CD4-positive, alpha-beta memory T cell (primary cell): ENCODE measurements at places on chromosomes 2 and 18.
A peak's percentile ranks its signal among the peaks of the same experiment; 100 is the strongest.

- peak; percentile 69 for DNase-seq
Observed at GRCh38 chr2:68426848-68427579, 40.1 kb downstream of the FBXO48 start.

GRCh38 chr2:219907011-219907365, 279.6 kb downstream of the SLC4A3 start:
- no peak for DNase-seq

DNA sequence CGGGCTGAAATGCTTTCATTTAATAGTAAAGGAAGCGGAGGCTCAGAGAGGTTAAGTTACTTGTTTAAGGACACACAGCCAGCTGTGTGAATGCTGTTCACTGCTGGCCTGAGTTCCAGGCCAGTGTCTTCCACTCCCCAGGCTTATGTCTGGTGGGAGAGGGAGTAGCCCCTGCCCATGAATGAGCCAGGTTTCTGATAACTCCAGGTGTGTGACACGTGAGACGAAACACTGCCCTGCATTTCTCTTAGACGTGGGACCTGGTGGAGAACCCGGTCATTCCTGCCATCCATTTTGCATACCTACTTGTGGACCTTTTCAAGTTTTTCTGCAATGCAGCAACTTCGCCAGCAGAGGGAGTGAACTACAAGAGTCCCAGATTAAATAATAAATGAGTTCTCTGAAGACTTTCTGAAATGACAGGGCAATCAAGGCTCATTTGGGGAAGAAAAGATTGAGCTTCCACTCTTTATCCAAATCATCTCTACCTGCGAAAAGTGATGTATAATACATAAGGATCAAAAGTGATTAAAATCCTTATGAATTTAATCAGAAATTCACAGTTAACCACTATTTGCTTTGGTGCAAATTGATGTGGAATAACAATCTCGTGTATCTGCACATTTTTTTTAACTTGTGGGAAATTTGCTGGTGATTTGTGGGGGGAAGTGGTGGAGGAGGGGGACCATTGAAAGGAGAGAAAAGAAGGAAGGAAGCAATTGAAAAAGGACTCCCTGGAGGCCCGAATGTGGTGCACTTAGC, 79.4 kb upstream of the ASB18 start:
- DNase-seq, result peak; percentile 57

DNA sequence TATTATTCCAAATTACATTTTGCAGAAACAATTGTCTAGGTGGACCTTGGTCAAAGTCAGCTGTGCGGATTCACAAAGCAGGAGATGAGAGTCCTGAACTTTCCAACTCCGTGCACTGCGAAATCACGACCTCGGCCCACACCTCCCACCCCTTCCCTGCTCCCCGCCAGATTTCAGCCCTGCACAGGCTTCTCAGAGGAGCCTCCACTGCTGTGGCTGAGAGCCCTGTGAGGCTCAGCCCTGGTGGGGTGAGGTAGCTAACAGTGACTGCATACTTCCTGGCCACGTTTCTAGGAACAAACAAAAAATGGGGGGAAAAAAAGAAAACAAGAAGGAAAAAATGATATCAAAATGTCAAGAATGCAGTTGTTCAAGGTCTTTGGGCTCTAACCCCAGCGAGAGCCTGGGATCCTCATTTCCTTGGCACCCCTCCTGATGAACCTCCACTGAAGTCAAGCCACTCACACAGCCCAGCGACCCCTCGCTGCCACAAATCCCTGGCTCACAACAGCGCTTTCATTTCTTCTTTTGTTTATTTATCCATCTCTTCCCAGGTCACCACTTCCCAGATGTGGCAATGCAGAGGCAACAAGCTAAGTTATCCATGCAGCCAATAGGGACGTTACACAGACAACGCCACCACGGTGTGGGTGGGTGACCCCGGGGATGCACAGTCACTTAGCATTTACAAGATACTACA, 729.7 kb upstream of the ID2 start:
- no peak for DNase-seq

- DNase-seq, result no peak
Observed at GRCh38 chr2:3664925-3665324, 6.9 kb downstream of the ALLC start.

- no peak for DNase-seq
Observed at GRCh38 chr2:138267902-138268254, 233.7 kb upstream of the SPOPL start.

DNA sequence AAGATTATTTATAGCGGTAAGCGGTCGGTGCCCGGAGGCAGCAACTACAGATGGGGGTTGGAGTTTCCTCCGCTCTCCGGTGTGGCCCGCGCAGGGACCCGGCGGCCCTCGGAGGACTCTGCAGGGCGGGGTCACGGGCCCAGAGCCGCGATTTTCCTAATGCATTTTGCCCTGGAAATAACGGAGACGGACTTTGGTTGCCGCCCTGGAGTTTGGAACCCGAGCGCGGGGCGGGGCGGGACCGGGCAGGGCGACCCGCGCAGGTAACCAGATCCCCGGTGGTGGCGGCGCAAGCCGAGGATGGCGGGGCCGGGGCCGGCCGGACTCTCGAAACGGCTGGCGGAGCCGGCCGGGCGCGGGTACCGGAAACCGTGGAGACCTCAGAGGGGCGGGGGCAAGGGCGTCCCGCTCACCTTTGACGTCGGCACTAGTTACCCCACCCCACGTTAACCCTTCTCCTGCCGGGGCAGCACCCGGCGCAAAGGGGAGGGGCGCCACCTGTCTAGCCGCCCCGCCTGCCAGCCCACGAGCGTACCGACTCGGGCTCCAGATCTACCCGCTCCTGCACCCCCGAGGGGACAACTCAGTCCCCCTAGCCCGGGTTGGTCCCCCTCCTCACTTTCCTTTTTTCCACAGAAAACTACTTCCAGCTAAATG, 2.9 kb downstream of the CYP26B1 start:
- no peak for DNase-seq

GRCh38 chr2:27320958-27321543, 1.8 kb downstream of the MPV17 start:
- DNase-seq, result no peak
